ENCODE measurements at places on chromosomes 5 and 9.

- DNase-seq, result peak; percentile 78
These were observed 350.5 kb upstream of the DAB2 start for GRCh38 chr5:39775086-39775796.

DNA sequence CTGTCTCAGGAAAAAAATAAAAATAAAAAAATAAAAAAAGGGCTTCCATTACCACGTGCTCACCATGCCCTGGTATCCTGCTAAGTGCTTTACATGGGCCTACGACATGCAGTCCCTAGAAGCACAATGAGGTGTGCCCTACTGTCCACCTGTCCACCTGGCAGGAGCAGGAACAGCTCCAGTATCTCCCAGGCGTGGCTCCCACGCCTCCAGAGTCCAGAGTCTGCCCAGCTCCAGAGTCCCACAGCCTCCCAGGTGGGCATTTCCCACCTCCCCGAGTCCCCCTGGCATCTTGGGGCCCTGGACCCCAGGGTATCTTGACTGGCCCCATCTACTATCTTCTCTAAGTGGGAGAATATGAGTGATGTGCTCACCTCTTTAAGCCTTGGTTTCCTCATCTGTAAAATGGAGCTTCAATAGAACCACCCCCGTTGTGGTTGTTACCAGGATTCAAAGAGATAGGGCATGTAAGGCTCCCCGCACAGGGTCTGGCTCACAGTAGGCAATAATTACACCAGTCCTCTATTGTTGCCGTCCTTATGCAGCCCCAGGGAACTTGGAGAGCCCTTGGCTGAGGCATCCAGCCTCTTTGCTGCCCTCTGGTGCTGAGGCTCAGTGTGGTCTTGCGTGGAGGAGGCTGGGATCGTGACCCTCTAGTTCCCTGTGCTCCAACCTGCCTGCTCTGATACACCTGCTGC lies 8.9 kb downstream of the CXCL14 start:
- DNase-seq, result peak; percentile 26

DNA sequence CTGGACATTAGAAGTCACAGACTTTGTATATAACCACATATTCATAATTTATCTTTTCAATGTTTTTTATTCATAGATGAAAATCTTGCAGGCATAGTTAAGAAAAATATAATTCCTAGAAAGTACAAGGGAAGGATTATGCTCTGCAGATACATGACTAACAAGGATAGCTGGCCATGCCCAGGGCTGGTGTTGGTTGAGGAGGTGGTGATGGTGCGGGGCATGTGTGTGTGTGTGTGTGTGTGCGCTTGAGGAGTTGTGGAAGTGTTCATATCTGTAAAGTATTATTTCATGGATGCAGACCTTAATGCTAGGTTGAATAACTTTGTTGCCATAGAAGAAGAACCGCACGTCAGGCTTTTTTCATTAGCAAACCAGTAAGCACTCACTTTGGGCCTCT lies 1.3 kb downstream of the S1PR3 start:
- no peak for DNase-seq

- peak; percentile 68 for DNase-seq
These were observed 58.5 kb downstream of the PDE6A start for GRCh38 chr5:149886060-149886459.

DNA sequence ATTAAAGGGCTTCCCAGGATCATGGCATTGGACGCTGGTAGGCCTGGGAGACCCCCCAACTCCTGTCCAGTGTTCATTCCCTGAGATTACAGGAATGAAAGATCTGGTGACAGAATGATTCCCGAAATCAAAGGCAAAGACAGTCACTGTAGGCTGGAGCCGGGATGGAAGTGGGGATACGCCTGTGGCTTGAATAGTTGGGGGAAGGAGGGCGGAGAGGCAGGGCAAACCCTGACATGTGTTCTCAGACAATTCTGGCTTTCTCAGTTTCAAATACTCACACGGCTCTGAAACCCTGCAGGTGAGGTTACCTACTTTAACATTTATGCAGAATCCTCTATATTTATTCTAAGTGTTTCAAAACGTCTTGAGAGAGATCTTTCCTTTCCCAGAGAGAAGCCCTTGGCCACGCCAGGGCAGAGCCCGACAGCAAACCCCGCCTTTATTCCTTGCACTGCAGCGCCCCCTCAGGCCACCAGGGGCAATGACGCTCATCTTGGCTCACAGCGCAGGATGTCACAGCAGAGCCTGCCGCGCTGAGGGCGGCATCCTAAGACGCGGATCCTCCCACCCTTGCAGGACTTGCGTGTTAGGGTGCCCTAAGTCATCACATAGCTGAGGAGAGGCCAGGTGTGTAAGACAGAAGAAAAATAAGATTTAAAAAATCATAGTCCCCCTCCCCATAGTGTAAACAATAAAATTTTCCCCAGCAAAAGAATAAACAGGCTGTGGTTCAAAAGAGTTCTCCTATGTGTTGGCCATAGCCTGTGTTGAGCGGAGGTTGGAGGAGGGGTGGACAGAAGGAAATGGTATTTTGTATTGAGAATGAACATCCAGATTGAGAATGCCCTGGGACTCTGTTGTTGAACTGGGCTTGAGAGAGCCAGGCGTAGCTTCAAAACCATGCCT lies 284.5 kb downstream of the NTRK2 start:
- DNase-seq, result peak; percentile 34
